ENCODE measurements at places on chromosomes 1 and 21. TPM values are rescaled to one million over a fixed set of nuclear protein-coding genes. Genes with fewer than 3 reads are reported as not detected.

The CERS2 gene
- total RNA-seq, result 218 TPM

The CCDC30 gene
- 2.0 TPM for total RNA-seq

The ZBTB8A gene
- total RNA-seq, result 9.7 TPM

GRCh38 chr1:164709126-164709525 lies 150.1 kb downstream of the PBX1 start:
- no peak for DNase-seq

DNA sequence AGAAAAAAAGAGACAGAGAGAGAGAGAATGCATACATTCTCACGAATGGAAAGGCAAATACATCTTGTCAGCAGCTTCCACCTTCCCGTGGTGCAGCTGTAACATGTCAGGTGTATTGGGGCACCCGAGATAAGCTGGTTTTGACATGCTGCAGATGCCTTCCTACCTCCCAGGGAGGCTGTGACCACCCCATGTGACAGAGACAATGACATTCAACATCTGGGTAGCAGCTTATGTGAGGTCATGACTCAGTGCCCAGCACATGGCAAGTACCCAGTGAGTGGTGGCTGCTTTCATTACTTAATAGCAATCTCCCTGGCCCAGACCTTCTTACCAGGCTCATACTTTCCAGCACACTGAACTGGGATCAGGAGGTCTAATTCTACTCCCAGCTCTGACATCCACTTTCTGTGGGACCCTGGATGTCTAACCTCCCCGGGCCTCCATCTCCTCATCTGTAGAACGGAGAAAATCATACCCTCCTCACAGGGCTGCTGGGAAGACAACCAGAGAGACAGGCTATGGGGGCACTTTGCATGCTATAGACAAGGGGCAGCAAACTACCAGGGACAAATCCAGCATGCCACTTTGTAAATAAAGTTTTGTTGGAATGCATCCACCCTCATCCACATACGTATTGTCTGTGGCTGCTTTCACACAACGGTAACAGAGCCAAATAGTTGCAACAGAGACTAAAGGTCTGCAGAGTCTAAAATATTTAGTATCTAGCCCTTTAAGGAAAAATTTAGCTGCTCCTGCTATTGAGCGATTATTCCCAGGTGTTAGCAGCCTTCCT lies 38.5 kb upstream of the ZBTB40 start:
- no peak for DNase-seq

DNA sequence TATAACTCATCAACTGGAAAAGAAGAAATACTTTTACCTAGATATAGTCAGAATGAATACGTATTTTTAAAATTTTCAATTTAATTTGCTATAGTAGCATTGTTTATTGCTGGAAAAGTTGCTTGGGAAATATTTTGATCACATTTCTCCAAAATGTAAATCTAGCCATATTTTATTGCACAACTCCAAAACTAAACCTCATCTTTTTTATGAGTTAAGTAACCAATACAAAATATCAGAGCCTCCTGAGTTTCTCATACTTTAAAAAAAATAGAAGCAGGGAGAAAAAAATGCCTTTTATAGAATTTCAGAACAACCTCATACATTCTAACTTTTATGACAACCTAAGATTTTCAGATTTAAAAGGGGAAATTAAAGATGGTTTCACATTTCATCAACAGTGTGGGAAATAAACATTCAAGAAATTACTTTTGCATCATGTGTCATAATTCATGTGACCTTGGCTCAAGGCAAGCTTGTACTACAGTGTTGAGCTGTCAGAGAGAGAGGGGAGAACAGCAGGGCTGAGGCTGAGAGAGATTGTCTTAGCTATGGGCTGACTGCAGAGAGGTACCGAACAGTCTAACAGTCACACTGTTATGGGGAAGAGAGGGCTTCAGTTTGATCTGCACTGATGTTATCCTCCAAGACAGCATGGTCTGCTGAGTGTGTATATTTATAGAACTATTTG lies 519.0 kb downstream of the LTN1 start:
- DNase-seq, result no peak

DNA sequence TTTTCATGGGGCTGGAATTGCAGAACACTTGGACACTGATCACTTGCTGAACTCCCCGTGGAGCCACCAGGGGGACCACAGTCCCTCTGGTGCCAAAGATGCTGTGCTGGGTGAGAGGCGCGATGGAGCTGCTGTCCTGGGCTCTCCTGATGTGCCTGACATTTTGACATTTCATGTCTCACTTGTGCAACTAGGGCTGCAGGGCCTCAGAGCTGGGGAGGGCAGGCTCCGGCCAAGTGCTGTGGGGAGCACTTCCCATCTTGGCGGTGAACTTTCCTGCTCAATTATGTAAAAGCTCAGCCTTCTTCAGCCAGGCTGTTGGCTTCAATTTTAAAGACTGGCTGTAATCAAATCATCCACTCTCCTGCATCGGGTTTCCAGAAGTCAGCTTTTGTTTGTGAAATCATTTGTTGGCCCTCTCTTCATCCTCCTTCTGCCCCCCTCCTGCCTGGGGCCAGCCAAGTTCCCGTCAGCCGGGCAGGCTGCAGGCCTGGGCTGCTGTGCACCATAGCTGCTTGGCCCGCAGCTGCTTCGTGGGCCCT lies 36.8 kb downstream of the KCNAB2 start:
- DNase-seq, result no peak

DNA sequence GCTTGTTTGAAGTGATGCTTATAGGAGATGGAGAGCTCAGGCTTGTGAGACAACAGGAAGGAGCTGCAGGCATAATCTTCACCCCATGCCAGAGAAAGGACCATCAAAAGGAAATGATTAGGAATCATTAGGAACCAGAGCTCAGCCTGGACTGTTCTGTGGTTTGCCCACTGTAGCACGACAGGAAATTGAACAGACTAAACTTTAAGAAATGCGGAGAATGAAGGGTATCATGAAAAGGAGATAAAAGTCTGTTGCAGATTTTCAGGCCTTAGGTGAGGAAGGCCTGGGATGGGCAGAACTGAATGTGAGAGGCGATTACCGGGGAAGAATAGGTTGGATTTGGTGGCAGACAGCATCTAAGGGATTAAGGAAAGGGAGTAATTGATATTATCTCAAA lies 292.0 kb upstream of the PLXNA2 start:
- no peak for DNase-seq

GRCh38 chr1:206832352-206832880 lies 33.0 kb upstream of the IL20 start:
- no peak for DNase-seq

DNA sequence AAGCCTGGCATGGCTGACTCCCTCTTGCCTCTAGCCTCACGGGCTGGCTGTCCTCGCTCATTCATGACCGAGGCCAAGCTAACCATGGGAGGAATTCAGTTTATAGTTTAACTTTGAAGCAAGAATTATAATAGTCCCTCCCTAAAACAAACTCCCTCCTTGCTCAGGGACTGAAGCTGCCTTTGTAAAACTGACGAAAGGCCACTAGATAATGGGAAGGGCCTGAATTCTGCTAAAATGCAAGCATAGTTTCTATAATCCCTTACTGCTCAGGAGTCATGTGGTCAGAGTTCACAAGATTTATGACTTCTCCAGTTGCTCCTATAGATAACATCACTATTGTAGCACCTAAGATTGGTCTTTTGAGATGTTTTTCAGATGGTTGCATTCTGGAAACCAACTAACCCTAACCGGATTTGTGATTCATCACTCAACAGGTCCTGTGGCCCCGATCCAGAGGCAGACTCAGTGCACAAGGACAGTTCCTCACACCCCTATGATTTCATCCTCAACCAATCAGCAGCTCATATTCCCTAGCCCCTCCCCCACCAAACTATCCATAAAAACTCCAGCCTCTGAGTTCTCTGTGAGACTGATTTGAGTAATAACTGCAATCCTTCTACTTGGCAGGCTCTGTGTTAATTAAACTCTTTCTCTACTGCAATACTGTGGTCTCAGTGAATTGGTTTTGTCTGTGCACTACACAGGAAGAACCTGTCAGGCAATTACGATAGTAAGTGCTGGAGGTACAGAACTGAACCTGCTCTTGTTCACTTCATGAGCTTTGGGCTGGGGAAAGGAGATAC lies 26.4 kb downstream of the HHIPL2 start:
- DNase-seq, result no peak
